ENCODE measurements at places on chromosomes 6 and 20.
A peak's percentile ranks its signal among the peaks of the same experiment; 100 is the strongest.

GRCh38 chr6:129749749-129750120, 39.8 kb upstream of the ARHGAP18 start:
- DNase-seq: no peak

GRCh38 chr6:16243055-16243454, 4.7 kb downstream of the GMPR start:
- DNase-seq: no peak

DNA sequence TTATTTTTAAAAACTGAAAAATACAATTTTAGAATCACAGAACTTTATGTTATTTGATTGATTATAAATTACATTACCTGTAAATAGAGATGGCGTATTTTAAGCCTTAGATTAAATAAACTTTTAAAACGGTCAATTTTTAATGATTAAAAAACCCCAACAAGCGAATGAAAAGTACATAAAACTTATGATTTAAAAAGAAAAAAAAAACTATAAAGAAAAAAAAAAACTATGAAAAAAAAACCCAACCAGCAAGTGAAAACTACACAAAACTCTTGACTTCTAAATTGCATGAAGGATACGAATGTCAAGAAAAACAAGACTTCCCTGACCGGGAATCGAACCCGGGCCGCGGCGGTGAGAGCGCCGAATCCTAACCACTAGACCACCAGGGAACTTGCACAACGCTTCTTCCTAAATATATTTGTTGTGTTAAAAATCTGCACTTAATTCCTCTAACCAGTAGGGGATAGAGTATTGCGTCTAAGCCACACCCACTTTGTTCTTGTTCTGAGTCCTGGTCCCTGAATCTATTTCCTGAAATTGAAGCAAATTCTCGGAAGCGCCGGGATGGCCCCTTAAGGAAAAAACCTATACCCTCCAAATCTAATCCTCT, 10.7 kb upstream of the NCOA7 start:
- DNase-seq: peak; percentile 62

DNA sequence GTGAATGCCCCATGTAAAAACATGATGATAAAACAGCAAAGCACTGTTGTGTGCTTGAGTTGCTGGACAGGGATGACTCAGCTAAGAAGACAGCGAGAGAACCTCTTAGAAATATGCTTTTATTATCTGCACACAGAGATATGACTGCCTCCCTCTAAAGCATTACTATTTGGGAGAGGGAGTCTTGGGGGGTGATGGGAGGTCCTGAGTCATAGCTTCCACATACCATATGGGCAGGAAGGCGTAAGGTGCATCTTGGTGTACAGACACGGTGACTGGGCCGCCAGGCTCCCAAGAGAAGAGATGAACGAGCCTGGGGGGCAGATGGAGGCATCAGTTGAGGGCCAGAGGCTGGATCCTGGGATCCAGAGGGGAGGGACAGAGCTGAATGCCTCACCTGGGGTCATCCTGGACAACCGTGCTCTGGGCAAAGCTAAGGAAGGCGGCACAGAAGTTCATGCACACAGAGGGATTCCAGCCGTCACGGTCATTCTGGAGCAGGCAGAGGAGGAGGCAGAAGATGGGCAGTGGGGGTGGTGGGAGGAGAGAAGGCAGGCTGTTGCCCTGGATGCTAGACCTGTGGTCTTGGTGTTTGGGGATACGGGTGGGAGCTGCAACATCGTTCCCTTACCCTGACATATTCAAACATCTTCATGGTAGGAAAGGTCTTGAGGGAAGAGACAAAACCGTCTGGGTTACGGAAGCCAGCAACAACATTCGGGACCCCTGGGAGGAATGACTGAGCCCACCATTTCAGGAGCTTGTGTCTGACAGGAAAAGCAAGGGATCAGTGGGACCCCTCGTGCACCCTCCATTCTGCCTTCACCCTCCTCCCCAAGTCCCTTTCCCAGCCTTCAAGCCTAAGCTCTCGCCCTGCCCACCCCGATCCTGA, 2.0 kb downstream of the DXO start:
- no peak for DNase-seq

GRCh38 chr20:17467120-17467655, 64.0 kb downstream of the BFSP1 start:
- no peak for DNase-seq

- DNase-seq: peak; percentile 17
Observed at GRCh38 chr20:32333988-32334885, 23.9 kb upstream of the ASXL1 start.

DNA sequence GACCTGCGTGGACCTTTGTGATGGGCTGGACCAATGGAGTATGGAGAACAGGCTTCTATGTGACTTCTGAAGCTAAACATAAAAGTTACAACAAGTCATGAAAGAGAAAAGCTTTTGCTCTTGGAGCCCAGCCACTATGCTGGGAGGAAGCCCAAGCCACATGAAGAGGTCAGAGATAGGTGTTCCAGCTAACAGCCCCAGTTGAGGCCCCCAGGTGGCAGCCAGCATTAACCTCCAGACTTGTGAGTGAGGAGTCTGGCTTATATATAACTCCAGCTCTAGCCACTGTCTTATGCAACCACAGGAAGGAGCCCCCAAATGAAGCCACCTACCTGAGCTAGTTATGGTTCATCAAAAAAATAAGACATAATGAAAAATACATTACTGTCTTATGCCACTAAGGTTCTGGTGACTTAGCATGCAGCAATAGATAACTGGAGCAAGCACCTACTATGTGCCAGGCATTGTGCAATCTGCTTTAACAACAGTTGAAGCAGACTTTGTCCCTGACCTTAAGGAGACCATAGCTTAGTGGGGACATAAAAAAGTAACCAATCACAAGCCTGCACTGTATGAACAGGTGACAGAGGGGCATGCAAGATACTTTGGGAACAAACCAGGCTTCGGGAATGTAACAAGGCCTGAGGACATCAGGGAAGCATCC, 599.6 kb downstream of the PTPRT start:
- DNase-seq: no peak

DNA sequence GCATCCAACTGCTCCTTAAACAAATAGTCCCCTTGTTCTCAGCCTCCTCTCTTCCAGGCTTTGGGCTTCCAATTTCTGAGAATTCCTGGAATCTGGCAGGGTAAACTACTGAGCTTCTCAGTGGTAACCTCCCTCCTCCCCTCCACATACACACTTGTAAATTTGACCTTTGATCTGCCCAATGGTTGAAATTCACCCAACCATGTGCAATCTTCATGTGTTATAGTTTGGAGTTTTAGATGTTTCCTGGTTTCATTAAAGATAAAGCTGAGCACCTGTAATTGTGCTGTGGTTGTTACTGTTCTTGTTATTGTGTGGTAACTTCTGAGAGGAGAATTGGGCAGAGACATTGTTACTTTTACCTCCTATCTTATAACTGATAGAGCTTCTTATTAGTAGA, 328.4 kb downstream of the TPBG start:
- DNase-seq: no peak

DNA sequence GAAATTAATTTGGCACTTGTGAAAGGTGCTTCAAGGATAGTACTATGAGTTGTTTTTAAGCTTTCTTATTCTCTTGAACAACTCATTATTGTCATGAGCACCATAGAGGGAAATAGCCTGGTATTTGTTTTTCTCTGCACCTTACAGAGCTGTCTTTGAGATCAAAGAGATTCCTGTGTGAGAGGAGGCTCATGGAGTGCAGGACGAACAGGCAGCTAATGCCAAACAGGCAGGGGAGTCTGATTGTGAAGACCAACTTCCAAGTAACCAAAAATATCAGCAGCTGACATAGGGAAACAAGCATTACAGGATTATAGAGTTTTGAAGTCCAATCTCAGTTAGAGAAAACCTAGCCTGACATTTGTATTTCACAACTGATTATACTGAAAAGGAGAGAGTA, 110.6 kb upstream of the TENT5A start:
- no peak for DNase-seq

- no peak for DNase-seq
Observed at GRCh38 chr6:106927531-106928398, 46.8 kb downstream of the CD24 start.

DNA sequence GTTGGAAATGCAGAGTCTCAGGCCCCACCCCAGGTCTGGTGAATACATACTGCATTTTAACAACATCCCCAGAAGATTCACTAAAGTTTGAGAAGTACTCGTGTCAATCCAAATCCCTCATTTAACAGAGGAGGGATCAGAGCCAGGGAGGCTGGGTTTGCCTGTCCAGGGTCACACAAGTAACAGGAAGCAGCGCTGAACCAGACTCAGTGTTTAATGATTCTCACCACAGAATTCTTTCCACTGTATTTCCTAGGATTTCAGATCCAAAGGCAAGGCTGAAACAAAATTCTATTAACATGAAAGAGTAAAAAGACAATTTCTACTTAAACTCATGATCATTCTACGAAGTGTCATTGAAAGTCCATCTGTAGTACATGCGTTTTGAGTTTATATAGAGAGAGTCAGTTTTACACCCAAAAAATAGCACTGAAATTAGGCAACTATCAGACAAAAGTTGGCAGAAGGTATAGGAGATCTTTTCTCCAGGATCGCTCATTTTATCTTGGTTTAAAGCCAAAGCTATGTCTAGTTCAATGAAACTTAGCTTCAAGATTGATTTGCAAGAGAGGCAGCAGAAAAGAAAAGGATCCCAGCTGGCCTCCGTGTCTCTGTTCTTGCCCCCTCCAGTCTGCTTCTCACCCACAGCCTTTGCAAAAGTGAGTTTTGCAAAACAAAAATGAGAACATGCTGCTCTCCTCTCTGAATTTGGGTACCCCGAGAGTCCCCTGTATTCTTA, 6.0 kb upstream of the AGPAT4 start:
- no peak for DNase-seq

GRCh38 chr6:51411496-51412125, 592.9 kb downstream of the TFAP2B start:
- no peak for DNase-seq

DNA sequence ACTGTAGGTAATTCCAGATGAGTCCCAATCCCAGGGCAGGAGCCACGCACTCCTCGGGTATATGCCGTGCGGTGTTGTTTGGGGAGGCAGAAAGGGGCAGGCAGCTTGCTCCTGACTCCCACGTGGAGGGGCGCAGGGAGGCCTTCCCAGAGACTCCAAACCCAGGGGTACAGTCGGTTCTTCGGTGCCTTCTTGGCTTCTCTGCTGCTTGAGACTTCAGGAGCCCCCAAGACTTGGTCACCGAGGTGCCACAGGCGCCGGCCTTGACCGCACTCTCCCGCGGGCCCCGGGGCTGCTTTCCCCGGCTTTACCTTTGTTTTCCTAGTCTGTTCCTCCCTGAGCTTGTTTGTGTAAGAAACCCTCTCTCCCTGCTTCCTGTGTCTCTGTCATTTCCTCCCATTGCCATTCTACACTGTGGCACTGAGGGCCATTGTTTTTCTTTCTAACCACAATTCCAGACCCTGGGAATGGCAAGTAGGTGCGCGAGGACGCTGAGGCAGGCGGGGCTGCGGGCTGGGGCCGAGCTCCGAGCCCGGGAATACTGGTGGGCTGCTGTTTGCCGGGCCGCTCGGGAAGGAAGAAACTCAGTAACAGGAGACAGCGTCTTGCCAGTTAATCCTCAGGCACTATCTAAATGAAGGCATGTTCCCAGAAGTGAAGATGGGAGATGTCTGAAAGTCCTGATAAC, 215.6 kb upstream of the HEY2 start:
- no peak for DNase-seq

DNA sequence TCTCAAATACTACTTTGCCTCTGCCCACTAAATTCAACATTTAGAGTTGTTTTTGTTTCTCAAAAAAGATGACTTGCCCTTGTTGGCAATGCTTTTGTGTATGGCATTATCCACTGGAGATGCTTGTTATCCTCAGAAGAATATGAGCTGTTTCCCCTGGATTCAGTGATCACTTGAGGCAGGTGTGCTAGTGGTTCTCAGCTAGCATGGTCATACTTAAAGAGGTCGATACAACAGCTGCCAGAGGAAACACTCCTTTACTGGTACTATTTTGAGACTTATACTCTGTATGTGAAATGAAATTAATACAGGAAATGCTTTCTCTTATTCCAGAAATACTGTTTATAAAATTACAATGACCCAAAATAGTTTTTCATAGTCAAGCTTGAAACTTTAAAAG, 122.5 kb downstream of the HIVEP1 start:
- no peak for DNase-seq

DNA sequence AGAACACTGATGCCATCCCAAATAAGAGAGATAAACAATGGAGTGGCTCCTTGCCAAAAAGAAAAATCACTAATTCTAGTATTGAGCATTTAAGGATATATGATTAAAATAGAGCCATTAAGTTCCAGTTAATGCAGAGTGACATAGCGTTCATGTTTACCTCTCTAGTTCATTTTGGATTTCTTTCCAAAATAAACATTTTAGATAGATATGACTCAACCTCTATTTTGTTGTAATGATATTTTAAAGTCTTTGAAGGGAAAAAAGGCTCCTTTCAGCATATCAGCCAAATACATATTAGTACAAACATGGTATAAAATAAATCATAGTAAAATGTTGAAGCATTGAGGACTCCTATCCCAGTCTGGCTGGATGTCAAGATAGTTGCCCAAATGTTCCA, 33.4 kb downstream of the RWDD2A start:
- no peak for DNase-seq

GRCh38 chr20:62668441-62669027, 26.2 kb downstream of the SLCO4A1 start:
- no peak for DNase-seq

- no peak for DNase-seq
Observed at GRCh38 chr20:48597521-48598302, 230.1 kb downstream of the PREX1 start.

GRCh38 chr6:1798303-1798964, 188.7 kb downstream of the FOXC1 start:
- DNase-seq: no peak

GRCh38 chr6:394641-395289, 3.2 kb downstream of the IRF4 start:
- DNase-seq: no peak

GRCh38 chr6:130076512-130076911, 58.1 kb downstream of the L3MBTL3 start:
- DNase-seq: no peak

DNA sequence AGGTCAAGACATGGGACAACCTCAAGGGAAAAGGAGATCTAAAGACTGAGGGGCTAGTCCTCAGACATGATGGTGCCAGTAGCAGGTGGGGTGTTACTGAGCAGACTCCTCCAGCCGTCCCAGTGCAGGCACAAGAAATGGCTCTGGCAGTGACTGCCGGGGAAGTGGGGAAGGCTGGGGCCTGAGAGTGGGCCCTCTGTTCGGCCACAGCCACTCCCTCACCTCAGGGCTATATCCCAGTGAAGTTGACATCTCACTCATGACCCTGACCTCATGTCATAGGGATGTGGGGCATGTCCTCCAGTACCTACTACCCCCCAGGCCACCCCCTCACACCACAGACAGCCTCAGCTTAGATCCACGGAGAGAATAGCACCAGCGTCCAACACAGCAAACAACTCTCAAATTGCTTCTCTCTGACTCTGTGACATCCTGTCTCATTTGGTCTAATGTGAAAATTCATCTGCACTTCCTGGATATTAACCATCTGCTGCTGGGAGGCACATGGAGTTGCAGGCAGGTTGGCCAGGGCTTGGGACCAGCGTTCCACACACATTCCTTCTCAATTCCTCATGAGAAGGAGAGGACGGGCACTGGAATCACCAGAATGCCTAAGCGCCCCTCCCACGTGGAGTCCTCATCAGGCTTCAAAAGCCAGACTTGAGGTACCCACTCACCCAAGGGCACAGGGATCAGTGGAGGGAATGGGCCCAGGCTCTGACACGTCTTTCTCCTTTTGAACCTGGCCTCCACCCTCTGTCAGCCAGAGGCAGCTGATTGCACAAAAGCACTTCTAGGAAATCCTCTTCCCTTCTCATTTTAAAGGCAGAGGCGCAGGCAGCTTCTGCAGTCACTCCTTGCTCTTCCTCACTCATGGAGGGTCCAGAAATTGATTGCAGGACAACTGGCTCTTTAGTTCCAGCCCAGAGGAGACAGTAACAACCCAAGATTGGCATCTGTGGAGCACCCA, 163.6 kb upstream of the CST7 start:
- no peak for DNase-seq
